ENCODE measurements at places on chromosomes 7 and 10.
A peak's percentile ranks its signal among the peaks of the same experiment; 100 is the strongest.

DNA sequence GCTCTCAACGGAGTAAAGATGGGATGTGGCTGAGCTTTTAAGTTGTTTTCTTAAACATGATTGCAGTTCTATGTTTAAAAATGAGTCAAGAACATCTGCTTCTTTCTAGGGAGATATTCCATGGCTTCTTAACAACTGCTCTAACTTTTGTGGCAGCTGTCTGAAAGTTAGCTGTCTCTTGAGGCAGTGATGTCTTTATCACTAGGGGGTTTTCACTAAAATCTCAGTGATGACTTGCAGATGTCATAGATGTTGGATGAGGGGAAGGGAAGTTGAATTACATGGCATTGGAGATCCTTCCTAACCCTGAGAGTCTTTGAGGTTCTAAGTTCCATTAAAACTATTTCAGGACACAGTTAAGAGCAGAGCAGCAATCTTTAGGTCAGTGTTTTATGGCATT is 43.5 kb downstream of the PRKG1 start:
- no peak for DNase-seq

- no peak for DNase-seq
Measured at GRCh38 chr10:62386356-62387320, 12.5 kb downstream of the ZNF365 start.

DNA sequence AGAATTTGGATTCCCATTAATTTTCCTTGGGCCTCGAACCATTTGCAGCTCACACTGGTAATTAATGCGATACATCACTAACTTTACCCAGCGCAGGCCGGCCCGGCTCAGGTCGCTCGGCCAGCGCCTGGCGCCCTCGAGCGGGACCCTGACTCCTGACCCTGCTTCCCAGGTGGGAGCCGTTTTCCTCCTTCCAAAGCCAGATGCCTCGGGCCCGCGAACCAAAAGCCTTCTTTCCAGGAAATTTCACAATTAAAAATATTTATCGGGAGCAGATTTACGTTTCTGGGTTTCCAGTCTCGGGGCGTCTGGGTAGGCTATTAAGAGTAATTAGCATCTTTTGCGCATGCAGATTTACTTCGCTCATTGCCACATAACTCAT is 12.2 kb downstream of the LBX1 start:
- no peak for DNase-seq

DNA sequence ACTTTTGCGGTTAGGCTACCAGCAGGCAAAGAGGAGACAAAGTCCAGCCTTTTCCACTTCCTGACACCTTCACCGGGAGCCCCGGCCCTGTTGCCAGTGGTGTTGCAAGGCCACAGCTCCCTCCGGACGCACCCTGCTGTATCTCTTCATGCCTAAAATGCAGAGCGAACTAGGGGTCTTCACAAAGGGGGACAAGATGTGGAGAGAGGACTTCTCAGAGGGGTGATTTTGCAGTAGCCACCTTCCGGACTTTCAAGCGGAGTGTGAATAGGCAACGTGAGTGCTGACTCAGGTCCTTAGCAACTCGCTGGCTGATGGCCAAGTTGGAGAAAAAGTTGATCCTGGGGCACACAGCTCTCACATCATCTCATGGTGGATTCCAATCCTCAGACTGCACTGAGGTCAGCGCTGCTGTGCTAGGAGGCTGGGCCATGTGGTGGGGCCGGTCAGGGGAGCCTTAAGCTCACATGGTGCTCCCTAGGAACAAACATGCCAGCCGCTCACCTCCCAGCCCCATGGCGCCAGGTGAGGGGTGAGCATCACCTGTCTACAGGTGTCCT is 166.3 kb downstream of the LCOR start:
- DNase-seq: no peak

DNA sequence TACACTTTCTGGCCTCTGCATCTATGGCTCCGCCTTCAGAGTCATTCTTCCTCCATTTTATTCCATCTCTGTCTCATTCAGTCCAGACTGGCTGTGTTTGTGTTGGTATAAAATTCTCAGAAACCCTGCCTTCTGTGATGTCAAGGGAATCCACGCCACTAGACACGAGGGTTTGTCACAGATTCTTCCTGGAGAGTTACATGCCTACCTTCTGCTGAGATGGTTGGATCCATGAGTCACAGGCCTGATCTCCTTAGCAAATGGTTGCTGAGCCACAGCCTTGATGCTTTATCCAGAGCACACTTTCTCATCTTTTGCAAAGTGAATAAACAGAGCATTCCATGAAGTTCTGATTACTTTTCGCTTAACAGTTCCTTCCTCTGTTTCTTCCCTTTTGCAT is 35.9 kb upstream of the TSPAN33 start:
- no peak for DNase-seq

GRCh38 chr7:28020302-28020940 is 160.2 kb downstream of the JAZF1 start:
- peak; percentile 22 for DNase-seq

- DNase-seq: no peak
Measured at GRCh38 chr10:6518791-6519429, 61.2 kb downstream of the PRKCQ start.

GRCh38 chr10:51900180-51900579 is 200.8 kb upstream of the CSTF2T start:
- no peak for DNase-seq

- no peak for DNase-seq
Measured at GRCh38 chr10:52357971-52358370, 43.9 kb downstream of the DKK1 start.

- no peak for DNase-seq
Measured at GRCh38 chr7:139118234-139118804, 8.8 kb upstream of the ZC3HAV1 start.

- no peak for DNase-seq
Measured at GRCh38 chr7:101985057-101985902, 167.9 kb downstream of the CUX1 start.

- no peak for DNase-seq
Measured at GRCh38 chr10:11359869-11360268, 251.6 kb downstream of the USP6NL start.

DNA sequence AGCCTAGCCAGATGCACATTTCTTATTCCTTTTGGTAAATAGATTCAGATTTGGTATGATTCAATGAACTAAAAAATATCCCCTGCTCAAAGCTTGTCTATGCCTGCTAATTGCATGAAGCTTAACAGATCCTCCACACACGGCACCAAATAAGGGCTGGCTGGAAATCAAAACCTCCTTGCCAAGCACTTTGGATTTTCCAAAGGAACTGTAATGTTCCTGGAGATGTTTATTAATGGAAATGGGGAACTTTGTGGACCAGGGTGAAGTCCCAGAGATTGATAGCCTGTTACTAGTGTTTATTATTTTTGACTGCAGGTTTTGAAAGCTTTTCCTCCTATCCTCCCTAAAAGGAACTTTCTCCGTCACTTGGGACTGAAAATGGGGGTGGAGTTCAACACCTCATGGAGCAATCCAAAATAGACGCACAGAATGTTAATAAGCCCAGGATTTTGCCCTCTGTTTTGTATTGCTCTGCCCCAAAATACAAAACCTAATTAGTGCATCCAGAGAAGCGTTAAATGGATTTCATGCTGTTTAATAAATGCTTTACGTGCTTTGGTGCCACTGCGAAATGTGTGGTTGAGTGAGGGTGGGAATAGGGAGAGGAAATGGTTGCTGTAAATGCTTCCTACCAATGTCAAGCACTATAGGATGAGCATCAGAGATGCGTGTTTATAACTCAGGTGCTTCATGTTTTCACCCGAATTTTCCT is 1027.7 kb downstream of the LRMDA start:
- DNase-seq: no peak

DNA sequence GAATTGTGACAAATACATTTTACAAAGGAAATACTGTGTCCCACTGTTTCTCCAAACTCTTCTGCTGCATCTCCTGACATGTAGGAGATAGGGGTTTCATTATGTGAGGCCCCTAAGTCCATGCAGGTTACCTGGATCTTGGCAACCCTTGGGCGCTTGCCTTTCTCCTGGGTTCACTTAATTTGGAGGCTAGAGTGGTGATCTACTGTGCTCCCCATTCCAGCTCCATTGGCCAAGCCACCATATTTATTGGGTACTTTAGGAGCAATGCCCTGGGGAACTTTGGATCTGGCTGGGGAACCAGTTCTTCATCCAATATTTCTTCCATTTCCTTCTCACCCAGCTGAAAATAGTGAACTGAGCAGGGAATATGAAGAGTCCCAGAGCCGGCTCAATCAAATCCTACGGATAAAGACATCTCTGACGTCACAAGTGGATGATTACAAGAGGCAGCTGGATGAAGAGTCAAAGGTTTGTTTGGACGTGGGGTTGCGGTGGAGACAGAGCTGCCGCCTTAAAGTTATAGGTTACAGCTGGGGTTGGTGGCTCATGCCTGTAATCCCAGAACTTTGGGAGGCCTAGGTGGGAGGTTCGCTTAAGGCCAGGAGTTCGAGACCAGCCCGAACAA is 18.5 kb downstream of the MYH16 start:
- DNase-seq: no peak

GRCh38 chr7:729140-730000 is 2.3 kb upstream of the PRKAR1B start:
- no peak for DNase-seq

- DNase-seq: no peak
Measured at GRCh38 chr10:101183458-101184183, 45.6 kb downstream of the LBX1 start.

DNA sequence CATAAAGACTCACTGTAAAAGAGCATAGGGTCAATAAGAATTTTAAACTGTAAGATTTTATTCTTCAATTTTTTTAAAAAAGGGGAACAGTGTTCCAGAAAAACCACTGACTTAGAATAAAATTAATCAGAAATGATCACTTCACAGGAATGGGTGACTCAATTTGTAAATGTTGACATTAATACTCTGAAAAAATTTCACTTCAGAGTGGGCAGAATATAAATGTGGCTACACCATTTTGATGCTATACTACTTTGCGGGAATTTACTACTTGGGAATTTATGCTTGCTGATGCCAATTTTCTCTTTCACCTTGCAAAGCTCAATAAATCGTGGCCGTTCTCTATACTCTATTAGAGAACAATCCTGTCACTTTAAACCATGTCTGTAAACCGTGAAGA is 126.9 kb downstream of the HIBADH start:
- DNase-seq: no peak

GRCh38 chr10:44924261-44925040 is 13.3 kb downstream of the TMEM72 start:
- no peak for DNase-seq

DNA sequence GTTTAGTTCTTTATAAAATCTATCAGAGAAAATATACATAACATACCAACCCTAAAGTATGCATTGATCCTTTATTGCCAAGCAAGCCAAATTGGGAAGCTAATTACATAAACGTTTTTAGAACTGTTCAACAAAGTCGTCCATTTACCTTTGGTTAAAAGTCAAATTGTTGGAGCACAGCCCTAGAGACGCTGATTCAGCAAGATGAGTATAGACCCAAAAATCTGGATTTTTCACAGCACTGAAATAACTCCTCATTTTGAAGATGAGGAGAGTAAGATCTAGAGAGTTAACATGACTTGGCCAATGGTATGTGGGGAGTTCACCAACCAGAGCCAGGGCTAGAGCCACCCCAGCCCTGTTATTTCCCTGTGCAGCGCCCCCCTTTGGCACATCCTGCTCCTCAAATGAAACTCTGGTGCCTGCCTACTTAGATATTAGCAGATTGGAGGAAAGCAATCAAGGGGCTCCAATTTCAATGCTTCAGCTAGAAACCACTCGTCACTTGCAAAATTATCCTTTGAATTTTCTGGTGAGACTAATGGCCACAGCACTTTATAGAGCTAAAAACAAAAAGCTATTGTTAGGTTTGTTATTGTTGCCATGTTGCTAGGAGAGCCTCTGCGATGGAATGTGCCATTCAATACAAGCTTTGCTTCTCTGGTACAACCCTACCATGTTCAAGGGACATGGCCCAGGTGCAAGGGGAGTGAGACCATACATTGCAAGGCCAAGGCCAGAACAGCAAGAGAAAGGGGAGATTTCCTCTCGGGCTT is 132.6 kb upstream of the ZEB1 start:
- no peak for DNase-seq

GRCh38 chr10:131968949-131969348 is 12.8 kb downstream of the BNIP3 start:
- no peak for DNase-seq

- DNase-seq: no peak
Measured at GRCh38 chr10:17010363-17011145, 119.1 kb downstream of the CUBN start.

DNA sequence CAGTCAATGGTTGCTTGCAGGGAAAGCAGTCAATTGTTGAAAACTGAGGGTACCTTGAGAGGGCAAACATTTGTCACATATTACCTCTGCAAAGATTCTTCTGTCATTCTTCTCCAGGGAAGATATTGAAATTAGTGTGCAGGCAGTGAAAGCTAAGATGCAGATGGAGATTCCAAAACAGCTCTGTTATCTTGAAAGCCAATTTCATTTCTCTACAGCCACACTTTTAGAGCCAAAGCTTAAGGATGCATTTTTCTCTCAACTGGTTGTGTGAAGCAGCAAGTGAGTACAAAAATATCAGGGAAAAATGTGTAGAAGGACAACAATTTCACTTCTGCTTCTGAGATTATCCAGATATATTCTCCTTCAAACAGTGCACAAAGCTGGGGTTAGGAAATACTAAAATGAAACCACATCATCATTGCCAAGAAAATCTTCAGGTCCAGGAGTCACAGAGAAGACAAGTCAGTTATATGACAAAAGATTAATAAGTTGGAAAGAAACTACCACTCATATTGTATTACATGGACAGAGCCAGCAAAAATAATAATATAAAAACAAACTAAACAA is 16.3 kb downstream of the SGMS1 start:
- DNase-seq: no peak

- DNase-seq: no peak
Measured at GRCh38 chr10:59748834-59749233, 4.4 kb downstream of the MRLN start.

DNA sequence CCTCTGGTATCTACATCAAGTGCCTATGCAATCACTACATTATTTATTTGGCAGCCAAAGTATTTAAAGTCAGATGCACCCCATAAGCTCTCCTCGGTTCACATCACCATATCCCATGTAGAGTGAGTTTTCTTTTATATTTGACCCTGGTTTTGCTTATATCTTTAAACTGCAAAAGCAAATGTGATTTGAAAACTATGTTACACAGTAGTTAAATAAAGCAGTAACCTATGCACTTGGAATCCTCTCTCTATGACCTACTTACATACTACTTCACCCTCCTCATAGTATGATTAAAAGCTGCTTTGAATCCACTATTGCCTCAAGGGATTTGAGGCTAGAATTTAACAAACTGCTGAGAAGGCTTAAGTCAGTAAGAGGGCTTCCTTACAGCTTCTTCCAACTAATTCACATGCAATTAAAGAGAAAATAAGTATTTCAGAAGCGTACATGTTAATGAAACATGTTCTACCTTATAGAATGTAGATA is 2.2 kb upstream of the CELF2 start:
- DNase-seq: no peak

GRCh38 chr10:127434006-127434405 is 115.1 kb upstream of the NPS start:
- no peak for DNase-seq

GRCh38 chr10:86217371-86218080 is 149.1 kb downstream of the GRID1 start:
- no peak for DNase-seq

Measured in NCI-H187 treated with DMSO at 0.1 percent for 48 hours (cell line).